CD4-positive, alpha-beta T cell treated with Interleukin-6 at 100 ng/mL for 8 hours (primary cell): ENCODE measurements at places on chromosomes 13 and 19.

DNA sequence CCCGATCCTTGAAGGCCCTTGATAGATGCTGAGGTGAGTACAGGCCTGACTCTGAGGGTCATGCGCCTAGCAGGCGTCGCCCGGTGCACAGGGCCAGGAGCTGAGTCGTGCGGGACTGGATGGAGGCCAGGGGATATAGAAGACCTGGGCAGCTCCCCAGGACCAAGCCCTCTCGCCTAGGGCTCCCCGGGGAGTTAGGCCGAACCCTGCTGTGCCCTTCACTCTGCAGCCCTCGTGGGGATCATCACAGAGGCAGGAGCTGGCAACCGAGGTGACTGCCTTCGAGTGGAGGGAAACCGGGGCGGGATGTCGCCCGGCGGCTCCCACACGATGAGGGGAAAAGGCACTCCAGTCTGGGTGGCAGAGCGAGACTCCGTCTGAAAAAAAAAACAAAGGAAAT, 11.7 kb downstream of the CSNK1G2 start:
- DNase-seq, result no peak

- no peak for DNase-seq
These were observed 1.8 kb downstream of the DACH1 start for GRCh38 chr13:71864986-71865873.

GRCh38 chr13:113207890-113208420, 514 bp downstream of the PCID2 start:
- no peak for DNase-seq

DNA sequence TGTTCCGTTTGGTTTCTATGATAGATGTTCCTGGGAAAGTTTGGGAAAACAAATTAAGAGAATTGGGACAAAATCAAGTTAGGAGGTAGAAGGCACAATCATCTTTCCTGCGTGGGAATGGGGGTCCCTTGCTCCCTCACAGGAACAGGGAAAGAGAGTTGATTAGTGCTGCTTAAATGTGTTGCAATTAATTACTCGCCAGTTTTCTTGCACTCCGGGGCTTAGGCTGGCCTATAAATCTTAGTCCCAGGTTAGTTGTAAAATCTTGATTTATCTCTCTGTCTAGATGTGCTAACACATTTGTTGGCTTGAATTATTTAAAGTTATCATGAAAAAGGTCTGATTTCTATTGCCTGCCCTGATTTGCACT, 10.1 kb downstream of the B3GLCT start:
- no peak for DNase-seq
